ENCODE measurements at places on chromosomes 4 and X.

DNA sequence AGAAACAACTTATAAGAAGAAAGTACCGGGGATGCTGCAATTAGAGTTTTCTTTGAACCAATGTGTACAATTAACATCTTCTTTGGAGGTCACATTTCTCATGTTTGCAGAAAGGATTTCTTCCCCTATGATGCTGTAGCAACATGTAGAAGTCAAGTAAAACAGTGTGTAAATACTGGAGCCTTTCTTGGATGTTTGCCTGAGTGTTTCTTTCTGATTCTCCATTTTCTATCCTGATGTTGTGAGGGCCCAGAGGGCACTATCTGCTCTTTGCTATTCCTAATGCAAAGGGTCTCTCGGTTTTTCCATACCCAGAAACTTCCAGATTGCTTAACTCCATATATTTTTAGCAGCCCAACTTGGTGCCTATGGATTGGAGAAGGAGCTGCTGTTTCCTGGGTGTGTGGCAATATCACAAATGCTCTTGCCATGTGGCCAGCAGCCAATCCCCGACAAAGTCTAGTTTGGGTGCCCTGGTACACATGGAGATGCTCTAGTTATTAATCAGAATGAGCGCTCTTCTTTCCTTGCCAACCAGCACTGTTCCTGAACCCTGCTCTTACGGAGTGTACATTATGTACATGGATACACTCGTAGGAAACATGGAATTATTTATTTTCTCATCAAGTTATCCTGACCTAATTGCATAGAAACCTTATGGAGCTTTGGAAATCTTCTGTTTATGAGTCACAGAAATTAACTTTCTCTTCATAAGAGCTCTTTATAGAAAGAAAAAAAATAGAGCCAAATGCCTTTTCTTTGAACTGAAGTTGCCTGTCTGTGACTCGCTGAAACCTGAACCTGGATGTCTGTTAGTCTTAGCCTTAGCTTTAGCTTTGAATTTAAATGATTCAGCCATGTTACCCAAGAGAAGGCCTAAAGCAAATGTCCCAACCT, 67.0 kb upstream of the GPC4 start:
- no peak for DNase-seq

- DNase-seq: no peak
Observed at GRCh38 chr4:165532976-165533375, 154.2 kb downstream of the CPE start.

DNA sequence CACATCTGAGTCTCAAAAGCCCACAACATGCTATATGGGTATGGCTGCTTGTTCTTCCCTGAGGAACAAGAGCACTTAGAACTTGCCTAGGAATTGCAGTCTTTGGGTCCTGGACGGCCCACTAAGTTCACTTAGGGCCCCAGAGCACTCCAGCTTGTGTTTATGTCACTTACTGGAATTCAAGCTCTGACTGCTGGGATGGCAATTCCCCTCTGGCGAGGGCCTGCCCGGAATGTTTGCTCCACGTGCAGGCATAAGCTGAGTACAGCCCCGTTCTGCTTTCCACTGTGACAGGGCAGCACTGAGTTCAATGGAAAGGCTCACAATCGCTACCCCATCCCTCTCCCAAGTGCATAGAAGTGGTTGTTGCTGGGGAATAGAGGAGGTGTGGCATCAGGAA, 25.9 kb upstream of the RASSF6 start:
- no peak for DNase-seq

DNA sequence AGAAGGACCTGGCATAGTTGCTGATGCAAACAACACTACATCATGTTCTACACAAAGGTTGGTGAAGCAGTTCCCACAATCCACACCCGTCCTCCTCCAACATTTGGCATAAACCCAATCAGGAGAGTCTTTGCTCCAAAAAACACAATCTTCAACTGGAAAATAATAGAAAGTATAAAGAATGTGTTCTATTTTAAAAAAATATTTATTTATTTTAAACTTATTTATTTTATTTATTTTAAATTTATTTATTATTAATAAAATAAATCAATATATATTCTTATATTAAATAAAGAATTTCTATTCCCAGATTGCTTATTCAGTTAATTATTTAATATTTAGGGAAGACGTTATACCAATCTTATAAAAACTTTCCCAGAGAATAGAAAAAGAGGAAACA, 1753.7 kb upstream of the AGA start:
- DNase-seq: no peak

DNA sequence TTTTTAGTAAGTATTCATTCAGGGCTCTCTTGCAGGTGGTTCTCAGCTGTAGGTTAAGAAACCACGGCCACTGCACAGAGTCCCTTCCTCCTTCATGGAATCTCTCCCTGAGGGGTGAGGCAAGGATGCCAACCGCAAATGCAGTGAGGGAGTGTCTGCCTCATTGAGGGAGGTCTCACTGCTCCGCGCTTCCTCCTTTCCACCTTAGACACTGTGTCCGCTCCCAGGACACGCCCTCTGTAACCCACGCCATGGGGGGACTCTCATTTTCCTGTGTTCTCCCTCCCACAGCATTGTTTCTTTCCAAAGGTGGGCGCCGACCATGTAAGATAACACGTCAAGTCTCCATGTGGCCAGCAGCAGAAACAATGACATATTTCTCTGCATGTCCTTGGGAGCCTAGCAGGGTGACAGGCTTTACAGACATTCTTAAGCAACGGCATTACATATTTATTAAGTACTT, 63.2 kb downstream of the SEPSECS start:
- DNase-seq: no peak

DNA sequence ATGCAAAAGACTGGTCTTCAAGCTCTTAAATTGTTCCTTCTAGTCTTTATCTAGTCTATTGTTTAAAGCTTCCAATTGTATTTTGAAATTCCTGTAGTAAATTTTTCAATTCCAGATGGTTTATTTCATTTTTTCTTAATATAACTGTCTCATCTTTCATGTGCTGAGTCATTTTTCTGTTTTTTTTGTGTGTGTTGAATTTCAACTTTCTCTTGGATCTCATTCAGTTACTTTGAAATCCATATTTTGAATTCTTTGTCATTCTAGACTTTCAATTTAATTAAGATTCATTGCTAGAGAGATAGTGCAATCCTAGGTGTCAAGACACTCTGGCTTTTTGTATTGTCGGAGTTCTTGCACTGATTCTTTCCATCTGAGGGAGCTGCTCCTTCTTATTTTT, 128.0 kb upstream of the PRKG2 start:
- DNase-seq: no peak

DNA sequence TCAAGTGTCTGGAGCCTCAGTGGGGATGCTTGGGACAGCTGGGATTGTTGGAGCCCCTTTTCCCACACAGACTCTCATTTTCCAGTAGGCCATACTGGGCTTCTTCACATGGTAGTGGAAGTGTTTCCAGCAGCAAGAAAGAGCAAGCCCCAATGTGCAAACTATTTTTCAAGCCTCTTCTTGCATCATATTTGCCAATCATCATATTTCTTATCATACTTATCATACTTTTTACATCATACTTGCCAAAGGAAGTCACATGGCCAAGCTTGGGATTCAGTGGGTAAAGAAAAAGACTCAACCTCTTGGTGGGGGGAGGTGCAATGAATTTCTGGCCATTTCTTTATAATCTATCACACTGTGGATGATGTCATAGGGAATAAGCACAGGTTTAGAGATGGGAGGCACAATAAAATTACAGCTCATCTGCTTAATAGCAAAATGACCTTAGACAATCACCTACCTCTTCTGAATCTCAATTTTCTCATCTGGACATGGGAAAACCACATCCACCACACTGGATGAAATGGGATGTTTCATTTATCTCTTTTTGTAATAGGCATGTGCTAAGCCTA, 174.2 kb downstream of the MID1IP1 start:
- DNase-seq: no peak

DNA sequence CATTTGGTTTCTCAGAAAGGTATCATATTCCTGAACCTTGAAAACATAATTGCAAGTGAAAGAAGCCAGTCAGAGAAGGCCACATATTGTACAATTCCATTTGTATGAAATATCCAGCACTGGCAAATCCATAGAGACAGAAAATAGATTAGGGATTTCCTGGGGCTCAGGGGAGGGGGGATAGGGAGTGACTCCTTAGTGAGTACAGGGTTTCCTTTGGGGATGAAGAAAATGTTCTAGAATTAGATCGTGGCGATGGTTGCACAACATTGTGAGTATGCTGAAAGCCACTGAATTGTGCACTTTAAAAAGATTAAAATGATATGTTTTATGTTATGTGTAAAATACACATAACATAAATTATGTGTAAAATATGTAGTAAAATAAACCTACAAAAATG, 10.3 kb downstream of the XPNPEP2 start:
- DNase-seq: no peak

GRCh38 chrX:37958525-37959211, 47.7 kb upstream of the SYTL5 start:
- DNase-seq: peak; percentile 23
